ACHN (cell line): ENCODE measurements at places on chromosomes 5 and 9.

- no peak for DNase-seq
These were observed 344.8 kb upstream of the RPS23 start for GRCh38 chr5:82622711-82623514.

DNA sequence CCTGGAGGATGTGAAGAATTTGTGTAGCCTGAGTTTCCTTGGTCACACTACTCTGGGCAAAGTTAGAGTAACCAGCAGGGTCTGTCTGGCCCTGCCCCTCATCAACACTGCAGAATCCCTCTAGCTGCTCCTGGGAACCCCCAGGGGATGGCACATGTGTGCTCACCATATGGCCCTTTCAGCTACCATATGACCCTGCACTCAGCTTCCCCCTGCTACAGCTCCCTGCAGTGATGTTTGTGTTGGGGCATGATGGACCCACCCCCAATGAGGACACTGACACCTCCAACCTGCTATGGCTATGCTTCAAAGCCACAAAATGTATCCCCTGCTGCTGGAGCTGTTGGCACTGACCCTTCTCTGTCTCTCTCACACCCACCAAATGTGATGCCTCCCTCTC is 152.7 kb downstream of the SNX18 start:
- DNase-seq, result no peak

DNA sequence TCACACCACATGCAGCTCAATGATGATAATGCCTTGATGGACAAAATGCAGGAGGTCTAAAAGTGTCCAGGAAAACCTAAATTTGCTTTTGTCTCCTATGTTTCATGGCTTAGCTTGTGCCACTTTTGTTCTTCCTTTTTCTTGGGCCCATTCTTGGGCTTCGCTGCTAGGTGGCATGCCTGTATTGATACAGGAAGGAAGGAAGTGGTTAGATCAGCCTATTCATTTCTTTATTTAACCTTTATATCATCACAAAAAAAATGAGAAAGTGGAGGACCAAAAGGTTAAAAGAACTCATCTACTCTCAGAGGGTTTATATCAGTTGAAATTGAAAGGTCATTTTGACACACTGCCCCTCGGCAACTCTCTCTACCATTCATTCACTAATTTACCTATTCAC is 260.2 kb downstream of the ARHGAP26 start:
- no peak for DNase-seq

GRCh38 chr5:146667633-146668272 is 151.8 kb upstream of the GPR151 start:
- DNase-seq, result no peak

GRCh38 chr9:89929315-89929672 is 324.5 kb downstream of the GADD45G start:
- DNase-seq, result no peak

DNA sequence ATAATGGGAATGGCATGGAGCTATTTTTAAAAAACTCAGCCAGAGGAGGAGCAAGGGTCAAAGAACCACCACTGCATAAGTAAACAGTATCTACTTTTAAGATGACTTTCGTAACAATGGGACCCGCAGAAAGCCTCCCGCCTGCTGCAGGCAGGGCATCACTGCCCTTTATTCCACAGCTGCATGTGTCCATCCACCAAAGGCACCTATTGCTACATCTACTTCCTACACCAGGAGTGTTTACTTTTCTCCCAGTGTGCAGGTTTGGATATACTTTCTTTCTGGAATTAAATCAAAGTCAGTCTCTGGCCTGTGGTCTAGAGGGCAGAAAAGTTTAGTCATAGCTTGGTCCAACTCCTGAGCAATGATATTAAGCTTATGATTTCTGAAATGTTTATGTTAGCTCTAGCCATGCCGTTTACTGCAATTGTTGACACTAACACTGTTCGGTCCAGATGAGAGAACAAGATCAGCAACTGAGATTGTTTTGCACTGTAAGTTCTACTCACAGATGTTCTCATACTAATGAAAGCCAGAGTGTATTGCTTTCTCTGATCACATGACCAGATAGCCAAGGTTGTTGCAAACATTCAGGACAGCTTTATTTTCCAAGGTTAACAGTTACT is 391.5 kb downstream of the FGF10 start:
- DNase-seq, result no peak

DNA sequence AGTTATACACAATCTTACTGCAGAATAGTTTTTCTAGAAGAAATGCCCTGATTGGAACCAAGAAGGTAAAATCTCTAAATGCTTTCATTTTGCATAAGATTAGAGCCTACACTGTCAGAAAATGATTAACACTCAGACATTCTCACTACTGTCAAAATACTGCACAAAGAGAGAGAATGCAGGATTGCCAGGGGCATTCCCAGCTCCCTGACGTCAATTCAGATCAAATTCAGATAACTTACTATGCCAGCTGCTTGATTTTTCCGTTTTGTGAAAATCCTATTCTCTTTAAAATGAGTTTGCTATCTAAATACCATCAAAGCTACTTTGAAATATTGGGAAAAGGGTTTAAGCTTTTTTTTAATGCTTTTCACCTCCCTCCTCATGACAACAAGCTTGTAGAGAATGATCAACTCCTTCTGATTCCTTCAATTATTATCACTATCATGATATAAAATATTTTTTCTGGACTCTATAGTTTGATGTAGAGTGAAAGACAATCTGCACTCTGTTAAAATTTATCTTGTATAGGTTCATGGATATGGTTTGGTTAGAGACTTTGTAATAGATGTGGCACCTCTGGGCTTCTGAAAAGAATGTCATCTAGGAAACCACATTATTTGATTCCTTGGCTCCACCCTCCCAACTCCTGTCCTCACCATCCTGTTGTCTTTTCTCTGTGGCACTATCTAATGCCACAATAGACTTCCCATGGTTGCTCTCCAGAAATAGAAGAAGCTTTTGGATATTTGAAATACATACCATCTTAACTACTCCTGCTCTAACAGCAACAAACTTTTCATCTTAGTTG is 407.7 kb downstream of the PDE4D start:
- DNase-seq, result peak; percentile 58

GRCh38 chr9:93220627-93221026 is 36.7 kb downstream of the WNK2 start:
- DNase-seq, result no peak

GRCh38 chr5:158451203-158451992 is 592.5 kb upstream of the CLINT1 start:
- DNase-seq, result peak; percentile 26

- DNase-seq, result peak; percentile 88
These were observed 44.4 kb upstream of the ANKDD1B start for GRCh38 chr5:75566710-75567309.

DNA sequence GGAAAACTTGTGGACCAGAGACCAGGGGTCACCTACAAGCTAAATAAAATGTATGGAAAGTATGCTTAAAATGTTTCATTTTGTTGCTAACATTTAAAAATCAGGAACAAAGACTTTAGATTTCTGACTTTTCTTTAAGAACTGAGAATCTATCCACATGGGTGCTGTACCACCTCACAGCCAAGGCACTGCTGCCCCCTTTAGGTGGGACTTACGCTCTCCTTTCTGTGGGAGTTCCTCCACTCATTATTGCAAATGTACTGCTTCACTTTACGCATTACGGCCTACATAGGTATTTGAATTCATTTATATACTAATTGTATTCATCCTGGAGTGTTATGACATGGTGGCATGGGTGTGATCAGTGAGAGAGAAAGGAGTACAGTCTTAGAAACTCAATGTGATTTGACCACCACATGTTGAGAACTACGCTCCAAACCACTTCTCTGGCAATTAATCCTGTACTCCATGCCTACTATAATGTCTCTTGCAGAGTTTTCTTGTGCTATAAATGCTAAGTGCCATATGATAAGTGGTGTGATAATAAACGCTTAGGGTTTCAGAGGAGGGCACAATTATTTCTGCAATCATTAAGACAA is 24.7 kb upstream of the CETN3 start:
- peak; percentile 51 for DNase-seq

GRCh38 chr9:119697996-119698395 is 328.8 kb upstream of the BRINP1 start:
- DNase-seq, result no peak

DNA sequence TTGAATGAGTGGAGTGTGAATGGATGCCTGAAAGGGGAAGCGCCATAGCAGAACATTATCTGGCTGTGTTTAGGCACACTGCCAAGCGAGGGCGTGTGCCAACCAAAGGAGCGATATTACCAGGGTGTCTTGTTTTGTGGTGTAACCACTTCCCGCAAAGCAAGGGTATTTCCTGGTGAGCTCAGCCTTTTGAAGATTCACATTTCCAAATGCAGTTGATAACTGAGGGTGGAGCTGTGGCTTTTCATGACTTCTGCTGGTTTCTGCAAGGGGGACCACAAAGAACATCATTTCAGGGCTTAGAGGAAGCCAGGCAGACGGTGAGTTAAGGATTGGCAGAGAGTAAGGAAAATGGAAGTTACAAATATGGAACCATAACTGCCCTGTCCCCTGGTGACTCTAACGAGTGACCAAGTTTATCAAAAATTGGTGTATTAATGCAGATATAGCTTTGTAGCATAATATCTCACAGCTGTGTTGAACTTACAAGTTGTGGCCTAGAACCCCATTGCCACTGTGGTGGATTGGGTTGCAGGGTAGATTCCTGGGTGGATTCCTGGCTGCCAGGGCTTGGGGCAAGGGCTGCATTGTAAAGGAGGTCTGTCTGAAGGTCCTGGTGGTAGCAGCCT is 71.4 kb downstream of the RALGPS1 start:
- peak; percentile 80 for DNase-seq

DNA sequence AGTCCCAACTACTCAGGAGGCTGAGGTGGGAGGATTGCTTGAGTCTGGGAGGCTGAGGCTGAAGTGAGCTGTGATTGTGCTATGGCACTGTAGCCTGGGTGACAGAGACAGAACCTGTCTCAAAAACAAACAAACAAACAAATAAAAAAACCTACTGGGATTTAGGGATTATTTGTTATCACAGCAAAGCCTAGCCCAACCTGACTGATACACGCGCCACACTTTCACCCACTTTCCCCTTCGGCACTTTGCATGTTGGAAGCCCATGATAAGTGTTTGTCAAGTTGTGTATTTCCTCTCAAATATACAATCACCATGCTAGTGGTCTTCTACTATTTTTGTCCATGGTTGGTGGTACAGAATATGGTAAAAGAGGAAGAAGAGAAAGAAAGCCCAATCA is 50.5 kb upstream of the STC2 start:
- DNase-seq, result no peak

DNA sequence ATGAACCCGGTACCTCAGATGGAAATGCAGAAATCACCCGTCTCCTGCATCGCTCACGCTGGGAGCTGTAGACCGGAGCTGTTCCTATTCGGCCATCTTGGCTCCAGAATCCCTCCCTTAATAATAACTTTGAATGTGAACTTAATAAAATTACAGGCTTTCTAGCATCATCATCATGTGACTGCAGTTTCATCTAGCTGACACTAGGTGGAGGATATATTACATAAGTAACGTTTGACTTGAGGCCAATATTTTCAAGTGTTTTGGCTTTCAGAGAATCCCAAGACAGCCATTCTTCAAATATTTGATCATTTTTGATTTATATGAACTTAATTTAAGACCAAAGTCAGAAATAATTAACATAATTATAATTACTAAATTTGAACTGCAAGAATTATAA is 474.9 kb upstream of the CDH10 start:
- peak; percentile 40 for DNase-seq

GRCh38 chr9:90956026-90956810 is 154.6 kb downstream of the SYK start:
- no peak for DNase-seq

DNA sequence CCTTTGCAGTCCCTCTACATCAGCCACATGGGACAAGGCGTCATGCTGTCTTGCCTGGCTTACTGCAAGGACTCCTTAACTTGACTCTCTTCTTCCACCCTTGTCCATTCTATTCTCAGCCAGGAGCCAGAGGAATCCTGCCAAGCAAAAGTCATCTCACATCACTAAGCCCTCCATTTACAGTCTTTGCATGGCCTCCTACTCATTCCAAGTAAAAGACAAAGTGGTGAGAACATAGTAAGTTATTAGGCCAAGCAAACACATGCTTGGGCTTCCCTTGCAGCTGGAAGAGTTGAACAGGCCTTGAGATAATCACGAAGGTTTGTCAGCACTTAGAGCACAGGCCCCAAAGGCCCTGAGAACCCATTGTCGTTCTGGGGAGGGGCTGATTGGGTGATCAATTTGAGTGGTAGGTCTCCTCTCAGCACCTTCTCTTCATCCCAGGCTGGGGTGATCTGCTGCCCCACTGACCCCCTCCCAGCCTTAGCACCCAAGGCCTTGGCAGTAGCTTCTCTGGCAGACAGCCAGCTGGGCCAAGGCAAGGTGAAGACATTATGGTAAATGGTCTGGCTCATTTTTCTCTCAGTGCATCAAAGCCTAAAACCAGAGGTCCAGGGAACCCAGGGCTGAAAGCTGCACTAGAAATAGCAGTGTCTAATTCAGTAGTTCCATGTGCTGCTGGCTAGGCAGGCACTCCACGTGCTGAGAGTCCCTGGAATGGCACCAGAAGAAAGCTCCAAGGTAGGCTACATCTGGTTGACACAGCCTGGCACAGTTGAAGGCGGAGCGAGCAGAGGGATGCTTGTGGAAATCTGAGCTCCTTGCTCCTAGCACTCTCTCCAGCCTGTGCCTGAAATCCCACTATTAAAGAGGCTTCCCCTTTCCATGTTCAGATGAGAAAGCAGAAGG is 121.4 kb downstream of the ASTN2 start:
- no peak for DNase-seq

GRCh38 chr5:38871790-38872551 is 26.2 kb downstream of the OSMR start:
- DNase-seq, result peak; percentile 90

DNA sequence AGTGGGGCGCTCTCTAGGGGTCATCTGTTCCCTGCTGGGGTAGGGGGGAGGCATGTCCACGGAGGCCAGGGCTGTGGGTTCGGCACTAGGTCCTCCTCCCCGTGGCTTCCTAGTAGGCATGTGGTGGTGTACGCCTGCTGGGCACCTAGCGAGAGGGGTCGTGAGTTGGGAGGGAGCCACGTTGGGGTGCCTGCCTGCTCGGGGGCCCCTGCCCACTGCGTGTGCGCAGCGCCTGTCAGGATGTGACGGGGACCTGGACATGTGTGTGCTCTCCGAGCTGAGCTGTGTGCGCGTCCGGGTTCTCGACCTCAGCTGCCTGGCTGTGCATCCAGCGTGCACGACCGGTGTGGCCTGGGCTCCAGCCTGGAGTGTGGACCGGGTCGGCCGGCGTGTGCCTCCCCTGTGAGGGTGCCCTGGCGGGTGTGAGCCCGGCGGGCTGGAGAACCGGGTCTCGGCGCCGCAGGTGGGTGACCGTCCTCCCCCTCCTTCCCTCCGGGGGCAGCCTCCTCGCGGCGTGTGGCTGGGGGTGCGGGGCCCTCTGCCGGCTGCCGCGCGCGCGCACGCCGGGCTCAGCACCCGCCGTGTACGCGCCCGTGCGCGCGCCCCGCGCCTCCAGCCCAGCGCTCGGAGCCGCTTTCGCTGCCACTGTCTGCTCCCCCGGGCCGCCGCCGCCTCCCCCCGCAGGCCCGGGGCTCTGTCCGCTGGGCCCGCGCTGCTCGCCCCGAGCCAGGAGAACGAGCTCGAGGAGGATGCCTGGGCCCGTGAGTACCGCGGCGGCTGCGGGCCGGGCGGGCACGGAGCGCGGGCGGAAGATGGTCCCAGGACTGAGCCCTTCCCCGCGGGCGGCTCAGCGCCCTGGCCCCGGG is at the start of gene PRR7:
Gene PRR7, plus strand, starts transcription at position 615 of the 866 bp plus-strand sequence. CDS start 8,254 bp downstream, outside the sequence.
- DNase-seq, result peak; percentile 61

- no peak for DNase-seq
These were observed 416.4 kb downstream of the CSNK1G3 start for GRCh38 chr5:123928401-123928800.

- DNase-seq, result no peak
These were observed 41.5 kb upstream of the ANKH start for GRCh38 chr5:14913096-14913495.
